ENCODE measurements at places on chromosomes 7 and 10.

- no peak for DNase-seq
Measured at GRCh38 chr7:45898222-45898621, 9.9 kb downstream of the IGFBP1 start.

- no peak for DNase-seq
Measured at GRCh38 chr7:70018700-70019099, 420.4 kb downstream of the AUTS2 start.

GRCh38 chr7:105794741-105795729 lies 81.4 kb downstream of the ATXN7L1 start:
- no peak for DNase-seq

GRCh38 chr7:17521437-17521836 lies 223.0 kb downstream of the AHR start:
- no peak for DNase-seq

Data from retina (tissue), 1 donor.